ENCODE measurements at places on chromosomes 13 and 19.

GRCh38 chr13:24663586-24663985 lies 16.6 kb upstream of the ATP12A start:
- DNase-seq, result no peak

DNA sequence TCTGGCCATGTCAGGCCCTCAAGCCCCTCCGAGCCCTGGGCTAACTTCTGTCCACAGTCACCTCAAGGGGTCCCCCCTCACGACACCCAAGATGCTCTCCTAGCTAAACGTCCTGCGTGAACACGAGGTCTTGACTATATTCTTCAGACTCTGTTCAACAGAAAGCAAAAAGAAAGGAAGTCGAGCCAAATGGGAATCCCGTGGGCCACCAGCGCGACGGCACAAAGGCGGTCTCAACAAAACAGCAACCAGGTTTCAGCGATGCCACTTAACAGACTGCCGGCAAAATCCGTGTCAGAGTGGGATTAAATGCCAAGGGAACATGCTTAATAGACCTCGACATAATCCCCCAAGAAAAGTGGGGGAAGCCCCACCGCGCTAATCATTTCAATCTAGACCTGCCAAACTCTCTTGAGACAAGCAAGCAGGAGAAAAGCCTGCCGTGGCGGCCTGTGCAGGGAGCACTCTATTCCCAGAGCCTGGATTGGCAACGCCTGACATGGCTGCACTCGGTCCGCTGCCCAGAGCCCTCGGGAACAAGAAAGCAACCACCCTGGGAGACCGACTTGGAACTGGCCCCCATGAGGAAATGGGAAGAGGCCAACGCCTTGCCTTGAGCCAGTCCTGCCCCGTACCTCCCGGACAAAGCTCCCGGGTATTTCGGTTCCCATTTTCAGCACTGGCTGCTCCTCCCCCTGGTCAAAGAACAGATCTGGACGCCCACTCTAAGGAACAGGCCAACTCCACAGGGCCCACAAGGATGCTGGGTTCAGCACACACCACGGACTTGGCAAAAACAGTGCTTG lies 16.0 kb downstream of the ZC3H4 start:
- no peak for DNase-seq

DNA sequence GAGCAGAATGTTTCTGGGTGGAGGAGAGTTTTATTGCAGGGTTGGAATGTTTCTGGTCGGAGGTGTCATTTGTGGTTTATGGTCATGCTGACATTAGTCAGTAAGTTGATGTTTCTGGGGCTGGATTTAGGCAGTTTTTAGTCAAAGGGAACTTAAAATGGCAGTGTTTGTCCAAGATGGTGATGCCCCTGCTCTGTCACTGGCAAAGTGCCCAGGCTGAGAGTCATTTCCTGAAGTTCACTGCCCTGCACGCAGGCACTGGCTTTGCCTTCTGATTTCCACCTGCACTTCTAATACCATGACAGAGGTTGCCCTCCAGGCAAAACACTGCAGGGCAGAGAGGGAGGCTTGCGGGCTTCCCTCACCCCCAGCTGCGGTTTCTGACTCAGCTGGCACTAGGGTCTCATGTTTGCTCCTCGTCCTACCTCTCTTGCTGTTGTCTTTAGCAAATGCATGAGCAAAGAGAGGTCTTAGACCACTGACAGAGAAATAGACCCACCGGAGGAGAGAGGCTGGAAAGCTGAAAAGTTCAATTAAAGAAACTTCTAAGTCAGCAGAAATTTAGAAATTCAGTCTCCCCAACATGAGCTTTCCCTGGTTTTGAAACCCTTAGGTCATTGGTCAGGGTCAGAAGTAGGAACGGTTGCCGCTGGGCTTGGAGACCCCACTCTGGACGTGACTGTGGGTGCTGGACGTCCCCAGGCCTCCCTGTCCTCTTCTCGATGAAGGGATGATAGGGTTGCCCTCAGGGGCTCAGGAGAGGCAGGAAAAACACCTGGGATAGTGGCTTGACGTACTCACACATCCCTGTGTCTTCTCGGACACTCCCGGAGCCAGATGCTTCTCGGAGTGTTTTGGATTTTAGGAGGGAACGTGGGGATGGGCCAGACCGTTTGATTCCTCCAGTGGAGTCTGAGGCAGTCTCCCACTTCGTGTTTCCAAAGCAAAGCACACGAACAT lies 26.3 kb downstream of the TMEM255B start:
- DNase-seq, result no peak

- no peak for DNase-seq
Observed at GRCh38 chr13:113846636-113847318, 17.1 kb downstream of the GAS6 start.

GRCh38 chr19:11506967-11507366 lies 1.3 kb upstream of the ZNF653 start:
- DNase-seq, result no peak

GRCh38 chr13:27905650-27906049 lies 14.2 kb upstream of the PDX1 start:
- DNase-seq, result no peak

GRCh38 chr19:45253396-45254027 lies 2.4 kb downstream of the MARK4 start:
- no peak for DNase-seq

DNA sequence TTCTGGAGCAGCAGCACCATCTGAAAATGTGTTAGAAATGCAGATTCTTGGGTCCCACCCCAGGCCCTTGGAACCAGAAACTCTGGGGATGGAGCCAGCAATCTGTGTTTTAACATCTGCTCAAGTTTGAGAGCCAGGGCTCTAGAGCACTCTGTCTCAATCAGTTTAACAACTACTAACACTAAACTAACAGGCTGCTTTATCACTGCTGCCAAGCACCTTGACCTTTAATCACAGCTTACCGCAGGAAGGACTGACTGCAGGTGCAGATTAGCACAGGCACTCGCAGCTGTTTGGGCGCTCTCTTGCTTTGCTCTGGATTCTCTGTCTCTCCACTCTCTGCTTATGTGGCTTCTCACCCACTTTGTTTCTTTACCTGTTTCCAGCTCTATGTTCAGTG lies 163.5 kb downstream of the MTUS2 start:
- no peak for DNase-seq

- peak; percentile 44 for DNase-seq
Observed at GRCh38 chr19:42216653-42217519, 591 bp downstream of the DEDD2 start.

DNA sequence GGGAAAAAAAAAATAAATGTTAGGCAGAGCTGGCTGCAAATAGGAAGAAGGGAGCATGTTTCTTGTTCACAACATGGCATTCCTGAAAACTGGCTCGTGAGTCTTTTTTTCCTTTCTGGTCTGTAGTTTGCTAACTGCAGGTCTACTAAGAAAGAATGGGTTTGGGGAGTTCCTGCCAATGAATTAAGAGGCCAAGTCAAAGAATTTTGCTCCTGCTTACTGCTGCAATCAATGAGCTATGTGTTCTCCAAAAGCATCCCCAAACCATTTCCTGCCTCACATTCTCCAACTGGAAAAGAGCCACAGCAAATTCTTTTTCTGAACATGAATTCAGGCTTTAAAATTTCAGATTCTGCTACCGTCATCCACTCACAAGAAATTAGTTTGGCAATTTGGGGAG lies 88.6 kb downstream of the DCT start:
- DNase-seq, result no peak

DNA sequence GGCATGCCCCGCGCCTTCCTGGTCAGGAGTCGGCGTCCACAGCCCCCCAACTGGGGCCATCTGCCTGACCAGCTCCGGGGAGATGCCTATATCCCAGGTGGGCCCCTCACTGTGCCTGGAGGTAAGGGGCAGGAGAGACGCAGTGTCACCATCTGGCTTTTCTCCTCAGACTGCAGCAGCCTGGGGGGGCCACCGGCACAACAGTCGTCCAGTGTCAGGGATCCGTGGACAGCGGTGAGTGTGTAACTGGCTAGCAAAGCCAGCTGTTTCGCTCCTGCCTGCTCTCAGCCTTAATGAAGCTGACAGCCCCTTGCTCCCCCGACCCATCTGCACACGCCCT lies 227 bp downstream of the OVOL3 start:
- DNase-seq, result no peak

- DNase-seq, result no peak
Observed at GRCh38 chr13:56066321-56066720, 1074.4 kb upstream of the PRR20A start.

GRCh38 chr19:45168767-45169351 lies 8.1 kb upstream of the NKPD1 start:
- DNase-seq, result no peak

DNA sequence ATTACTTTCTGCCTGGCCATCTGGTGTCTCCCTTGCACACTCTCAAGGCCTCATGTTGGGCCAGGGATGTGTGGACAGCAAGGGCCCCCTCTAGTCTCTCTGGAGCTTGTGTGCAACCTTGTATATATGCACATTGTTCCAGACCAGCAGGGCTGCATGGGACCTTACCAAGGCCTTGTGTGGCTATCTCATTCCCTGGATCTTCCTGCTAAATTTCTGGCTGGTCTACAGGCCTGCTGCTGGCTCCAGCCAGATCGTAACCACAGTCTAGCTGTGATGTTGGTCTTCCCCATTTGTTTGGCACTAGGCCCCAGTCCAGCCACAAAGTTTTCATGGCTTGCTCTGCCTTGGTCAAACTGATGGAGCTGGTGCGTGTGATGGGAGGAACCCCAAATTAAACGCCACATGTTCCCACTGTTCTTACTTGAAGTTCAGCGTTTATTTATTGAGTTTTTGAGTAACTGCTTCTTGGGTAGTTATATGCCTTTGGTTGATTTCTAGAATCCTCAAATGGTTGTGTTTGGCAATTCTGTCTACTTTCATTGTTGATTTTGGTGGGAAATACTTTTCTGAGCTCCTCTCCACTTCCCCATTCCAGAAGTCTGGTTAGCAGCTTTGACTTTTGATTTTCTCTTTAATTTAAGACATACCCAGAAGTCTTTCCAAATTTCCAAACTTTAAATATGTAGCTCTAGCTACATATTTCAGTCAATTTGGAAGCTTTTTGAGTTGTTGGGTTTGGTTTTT lies 56.4 kb downstream of the SIPA1L3 start:
- no peak for DNase-seq

DNA sequence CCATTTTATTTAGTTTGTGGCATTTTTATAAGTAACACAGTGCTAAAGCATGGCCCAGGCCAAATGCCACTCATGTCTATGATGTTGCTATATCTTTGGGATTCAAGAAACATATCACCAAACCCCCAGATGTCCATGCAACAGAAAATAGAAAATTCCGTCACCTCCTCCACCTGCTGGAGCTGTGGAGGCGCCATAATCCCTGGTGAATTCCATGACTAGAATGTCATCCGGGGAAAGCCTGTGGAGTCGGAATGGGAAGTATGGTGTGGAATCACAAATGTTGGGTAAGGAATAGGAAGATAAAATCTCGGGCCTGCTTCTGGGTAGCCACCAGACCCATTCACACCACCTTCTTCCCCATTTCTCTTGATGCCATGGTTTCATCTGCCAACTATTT lies 51.7 kb upstream of the RAP2A start:
- no peak for DNase-seq

- no peak for DNase-seq
Observed at GRCh38 chr19:46886546-46887239, 25.9 kb downstream of the ARHGAP35 start.

DNA sequence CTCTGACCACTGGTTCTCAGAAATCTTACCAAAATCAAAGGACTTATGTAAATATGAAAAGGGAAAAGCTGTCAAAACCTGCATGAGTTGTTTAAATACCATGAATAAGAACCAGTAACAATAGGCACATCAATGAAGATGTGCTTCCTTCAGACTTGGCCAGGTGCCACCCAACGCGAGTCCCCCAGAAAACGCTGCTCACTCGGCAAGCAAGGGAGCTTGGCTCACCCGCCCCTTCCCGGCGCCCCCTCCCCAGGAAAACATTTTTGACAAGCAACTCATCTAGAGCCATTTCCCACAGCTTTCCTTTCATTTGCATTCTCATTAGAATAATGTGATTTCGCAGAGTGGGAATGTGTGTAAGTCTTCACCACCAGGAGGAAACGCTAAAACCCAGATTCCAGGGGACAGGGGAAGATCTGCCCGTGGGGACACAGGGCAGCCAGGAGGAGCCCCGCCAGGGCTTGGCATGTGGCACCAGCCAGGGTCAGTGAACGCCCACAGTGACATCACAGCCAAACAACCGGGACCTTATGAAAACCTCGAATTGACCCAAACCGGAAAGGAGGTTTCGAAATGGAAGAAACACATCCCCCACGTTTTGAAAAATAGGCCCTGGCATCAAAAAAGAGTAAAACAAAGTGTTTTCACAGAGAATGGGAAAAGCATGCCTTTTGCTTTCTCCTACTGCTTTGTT lies 366.2 kb upstream of the TSHZ3 start:
- DNase-seq, result no peak

DNA sequence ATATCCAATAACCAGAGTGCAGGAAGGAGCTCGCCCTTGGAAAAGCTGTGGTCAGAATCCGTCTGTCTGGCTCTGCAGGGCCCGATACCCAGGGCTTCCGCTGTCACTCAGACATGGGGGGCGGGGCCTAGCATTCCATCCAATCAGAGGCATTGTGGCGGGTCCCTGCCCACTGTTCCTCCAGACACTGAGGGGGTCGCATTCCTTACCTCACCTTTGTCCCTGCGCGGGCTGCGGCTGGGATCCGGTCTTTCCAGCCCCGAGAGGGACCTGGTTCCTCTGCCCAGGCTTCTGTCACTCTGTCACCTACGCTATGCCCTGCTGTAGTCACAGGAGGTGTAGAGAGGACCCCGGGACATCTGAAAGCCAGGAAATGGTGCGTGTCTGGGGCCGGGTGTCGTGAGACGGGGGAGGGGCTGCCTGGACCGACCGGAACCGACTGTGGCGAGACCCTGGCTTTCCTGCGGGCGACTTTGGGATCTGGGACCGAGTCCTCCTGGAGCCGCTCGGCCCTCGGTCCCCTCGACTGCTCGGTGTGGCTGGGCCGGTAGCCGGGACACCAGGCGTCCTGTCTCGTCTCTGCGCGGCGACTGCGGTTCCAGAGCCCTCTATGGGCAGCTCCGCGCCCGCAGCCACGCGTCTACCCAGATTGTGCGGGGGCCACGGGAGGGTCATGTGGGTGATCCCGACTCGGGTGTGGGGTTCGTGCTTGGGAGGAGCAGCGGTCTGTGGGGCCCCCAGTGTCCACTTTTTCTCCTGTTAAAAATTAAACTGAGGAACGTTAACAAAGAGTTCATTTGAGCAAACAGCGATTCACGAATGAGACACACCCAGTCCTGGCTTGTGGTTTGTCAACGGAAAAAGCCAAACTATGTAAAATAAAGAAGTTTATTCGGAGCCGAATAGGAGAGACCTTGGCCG lies at the start of gene ZNF69:
ZNF69 (plus strand) TSS at position 172 of the 921 bp plus-strand sequence; CDS start at position 314, 142 bp downstream.
- peak; percentile 68 for DNase-seq

DNA sequence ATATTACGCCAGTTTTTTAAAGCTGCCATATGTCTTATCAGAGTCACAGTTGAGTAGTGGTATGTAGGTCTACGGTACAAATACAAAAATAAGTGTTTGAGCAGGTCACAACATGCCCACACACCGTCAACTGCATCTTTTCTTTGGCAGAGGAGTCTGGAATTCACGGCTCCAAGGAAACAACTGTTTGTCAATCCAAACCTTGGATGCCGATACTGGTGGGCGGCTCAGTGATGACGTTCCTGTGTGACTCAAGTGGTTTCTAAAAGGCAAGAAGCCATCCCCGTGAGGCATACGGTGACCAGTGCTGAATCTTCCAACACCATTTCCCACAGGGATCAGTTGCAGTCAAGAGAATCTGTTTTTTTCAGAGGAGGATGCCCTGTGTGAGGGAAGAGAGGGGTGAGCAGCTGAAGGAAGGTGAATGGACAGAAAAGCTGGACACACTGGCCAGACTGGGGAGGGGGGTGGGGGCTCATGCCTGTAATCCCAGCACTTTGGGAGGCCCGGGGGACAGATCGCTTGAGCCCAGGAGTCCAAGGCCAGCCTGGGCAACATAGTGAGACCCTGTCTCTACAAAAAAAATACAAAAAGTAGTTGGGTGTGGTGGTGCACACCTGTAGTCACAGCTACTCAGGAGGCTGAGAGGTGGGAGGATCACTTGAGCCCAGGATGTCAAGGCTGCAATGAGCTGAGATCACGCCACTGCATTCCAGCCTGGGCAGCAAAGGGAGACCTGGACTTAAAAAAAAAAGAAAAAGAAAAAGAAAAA lies 22.8 kb upstream of the CEBPG start:
- no peak for DNase-seq
